Liver (tissue), 10 donors: ENCODE measurements at places on chromosomes 5 and 9. TPM values are rescaled to one million over a fixed set of nuclear protein-coding genes. Genes with fewer than 3 reads are reported as not detected.

DNA sequence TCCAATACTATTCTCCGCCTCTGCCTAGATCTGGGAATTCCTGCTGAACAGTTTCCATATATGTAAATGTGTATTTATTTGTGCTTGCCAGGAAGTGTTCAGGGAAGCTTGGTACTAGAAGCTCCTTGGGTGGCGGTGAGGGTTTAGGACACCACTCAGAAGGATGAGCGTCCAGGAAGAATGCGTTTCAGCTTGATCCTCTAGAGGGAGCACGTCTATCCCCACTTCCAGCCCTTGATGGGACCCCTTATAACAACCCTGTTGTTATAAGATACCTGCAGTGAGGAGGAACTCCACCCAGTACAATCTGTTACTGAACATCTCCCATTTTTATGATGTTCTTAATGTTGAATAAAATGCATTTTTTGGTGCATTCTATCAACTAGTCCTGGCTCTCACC lies 88.9 kb downstream of the CYFIP2 start:
- no peak for DNase-seq
- H3K36me3 ChIP-seq, result peaks cover 2% of the 10 kb centered on the region
- H3K27me3 ChIP-seq, result no peaks in the 10 kb centered on the region
- H3K4me1 ChIP-seq, result no peaks in the 10 kb centered on the region

- peaks cover 2% of the 10 kb centered on the region for H3K36me3 ChIP-seq
- no peak for DNase-seq
- H3K4me1 ChIP-seq, result peaks cover 18% of the 10 kb centered on the region
Observed at GRCh38 chr5:149526845-149527590, 24.2 kb downstream of the CSNK1A1 start.

- H3K36me3 ChIP-seq, result no peaks in the 10 kb centered on the region
- H3K27me3 ChIP-seq, result no peaks in the 10 kb centered on the region
- H3K4me1 ChIP-seq, result peaks cover 34% of the 10 kb centered on the region
- no peak for DNase-seq
- peak overlapping the region; percentile 77 for H3K27ac ChIP-seq
Observed at GRCh38 chr5:177369645-177370440, 12.1 kb downstream of the RGS14 start.

GRCh38 chr9:137437691-137438590 lies 3.2 kb downstream of the ENTPD8 start:
- no peaks in the 10 kb centered on the region for H3K27me3 ChIP-seq
- peaks cover 4% of the 10 kb centered on the region for H3K4me1 ChIP-seq
- H3K4me3 ChIP-seq, result no peak overlapping the region
- H3K27ac ChIP-seq, result no peak overlapping the region
- no peak for DNase-seq

GRCh38 chr5:144462577-144462976 lies 291.9 kb downstream of the KCTD16 start:
- no peaks in the 10 kb centered on the region for H3K4me1 ChIP-seq
- H3K27me3 ChIP-seq, result no peaks in the 10 kb centered on the region
- H3K27ac ChIP-seq, result no peak overlapping the region
- no peak for DNase-seq
- H3K36me3 ChIP-seq, result no peaks in the 10 kb centered on the region

GRCh38 chr5:6760686-6761085 lies 47.5 kb downstream of the TENT4A start:
- peaks cover 7% of the 10 kb centered on the region for H3K36me3 ChIP-seq
- DNase-seq, result no peak
- no peak overlapping the region for H3K4me3 ChIP-seq
- H3K4me1 ChIP-seq, result peaks cover 20% of the 10 kb centered on the region

- DNase-seq, result no peak
- no peaks in the 10 kb centered on the region for H3K4me1 ChIP-seq
- no peak overlapping the region for H3K27ac ChIP-seq
- no peak overlapping the region for H3K4me3 ChIP-seq
Observed at GRCh38 chr5:142901476-142902185, 131.5 kb downstream of the ARHGAP26 start.

REEP5 gene
- 41.5 TPM for total RNA-seq

- H3K4me1 ChIP-seq, result peaks cover 44% of the 10 kb centered on the region
- no peak for DNase-seq
- peak overlapping the region; percentile 49 for H3K27ac ChIP-seq
Observed at GRCh38 chr5:35063414-35063813, 15.7 kb upstream of the AGXT2 start.
